ENCODE measurements at places on chromosomes 3 and 15.

DNA sequence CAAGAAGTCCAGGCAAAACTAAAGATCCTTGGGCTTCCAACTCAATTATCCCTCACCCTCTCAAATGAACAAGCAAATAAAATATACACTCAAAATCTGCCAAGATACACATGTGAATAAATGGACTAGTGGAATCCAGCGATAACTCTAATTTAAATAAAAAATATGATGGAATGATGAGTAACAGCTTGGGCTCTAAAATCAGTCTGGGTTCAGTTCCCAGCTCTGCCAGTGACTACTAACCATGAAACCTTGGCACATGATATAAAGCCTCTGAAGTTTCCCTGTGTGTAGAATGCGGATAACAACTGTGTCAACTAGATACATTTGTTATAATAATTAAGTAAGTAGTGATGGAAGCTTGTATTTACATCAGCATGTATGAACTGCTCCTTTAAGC is 81.3 kb downstream of the CADPS start:
- DNase-seq, result no peak

DNA sequence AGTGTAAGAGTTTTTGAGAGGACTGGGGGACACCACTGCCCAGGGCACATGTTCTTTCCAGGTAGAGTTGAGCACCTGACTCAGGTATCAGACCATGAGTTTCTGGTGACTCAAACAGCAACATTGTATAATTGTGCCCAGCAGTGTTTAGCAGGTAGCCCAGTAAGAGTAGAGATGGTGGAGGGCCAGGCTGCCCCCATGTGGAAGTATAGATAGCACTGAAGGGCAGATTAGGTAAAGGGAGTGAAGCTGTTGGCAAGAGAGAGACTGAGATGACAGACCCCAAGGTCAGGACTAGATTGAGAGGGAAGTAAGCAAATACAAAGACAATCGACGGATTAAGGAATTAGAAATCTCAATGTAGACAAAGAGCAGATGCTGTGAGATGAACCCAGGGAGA is 74.6 kb downstream of the TRIM42 start:
- DNase-seq, result no peak

DNA sequence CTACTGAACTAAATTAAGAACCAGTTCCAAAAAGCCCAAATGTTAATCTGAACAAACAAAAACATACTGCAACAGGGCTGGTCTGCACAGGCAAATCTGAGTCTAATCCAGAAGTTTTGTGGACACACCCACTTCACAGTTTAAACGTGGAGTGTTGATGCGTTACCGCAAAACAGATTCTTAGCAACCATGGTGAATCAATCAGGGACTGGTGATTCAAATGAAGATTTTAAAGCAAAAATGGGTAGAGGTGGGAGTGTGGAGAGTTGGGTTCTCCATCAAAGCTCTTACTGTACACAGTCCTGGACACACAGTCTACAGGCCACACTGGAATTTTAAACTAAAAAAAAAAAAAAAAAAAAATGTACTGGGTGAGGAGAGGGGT is 5.2 kb downstream of the ANXA2 start:
- no peak for DNase-seq

- DNase-seq, result no peak
These were observed 219.7 kb upstream of the COL8A1 start for GRCh38 chr3:99418709-99419108.

- DNase-seq, result no peak
These were observed 27.2 kb downstream of the ETV5 start for GRCh38 chr3:186081678-186082077.
